ENCODE measurements at places on chromosomes 7 and 10. TPM values are rescaled to one million over a fixed set of nuclear protein-coding genes. Genes with fewer than 3 reads are reported as not detected.

The SPDYE2 gene
- not detected for total RNA-seq

The COBL gene
- total RNA-seq, result 21.3 TPM

The MMD2 gene
- total RNA-seq, result not detected

The CPN1 gene
- 4.5 TPM for total RNA-seq

The TRRAP gene
- 75.8 TPM for total RNA-seq

The LSM5 gene
- 78.1 TPM for total RNA-seq

The ANKRD2 gene
- total RNA-seq, result not detected

The RET gene
- 1.5 TPM for total RNA-seq

The ZNF655 gene
- total RNA-seq, result 70.9 TPM

The ZP3 gene
- not detected for total RNA-seq

The CRPPA gene
- 3.8 TPM for total RNA-seq

The LBX1 gene
- total RNA-seq, result not detected

The UTF1 gene
- not detected for total RNA-seq

The CYP3A7 gene
- not detected for total RNA-seq

The TRIP6 gene
- total RNA-seq, result 76.9 TPM

The ITIH5 gene
- 2.3 TPM for total RNA-seq

The PNLIPRP3 gene
- total RNA-seq, result not detected

The GJC3 gene
- total RNA-seq, result 0.27 TPM

The ADAMTS14 gene
- total RNA-seq, result not detected

The PCBD1 gene
- 147 TPM for total RNA-seq

The ALKBH4 gene
- total RNA-seq, result 16.4 TPM

The CC2D2B gene
- 0.82 TPM for total RNA-seq

The CLRN3 gene
- total RNA-seq, result 2.7 TPM

The ATRNL1 gene
- 25.9 TPM for total RNA-seq

The CDHR3 gene
- total RNA-seq, result 21.5 TPM

The LLCFC1 gene
- total RNA-seq, result not detected

The HHEX gene
- 39.3 TPM for total RNA-seq

The KAZALD1 gene
- total RNA-seq, result 1.3 TPM

The UNCX gene
- total RNA-seq, result not detected

The FFAR4 gene
- total RNA-seq, result 0.13 TPM

The CCL26 gene
- total RNA-seq, result not detected

The TAS2R4 gene
- 2.4 TPM for total RNA-seq

The OR2A5 gene
- not detected for total RNA-seq

The EPHB6 gene
- total RNA-seq, result 24.8 TPM
